Inflammatory macrophage treated with lipopolysaccharide for 1 hour (primary cell): ENCODE measurements at places on chromosomes 12 and 14.

DNA sequence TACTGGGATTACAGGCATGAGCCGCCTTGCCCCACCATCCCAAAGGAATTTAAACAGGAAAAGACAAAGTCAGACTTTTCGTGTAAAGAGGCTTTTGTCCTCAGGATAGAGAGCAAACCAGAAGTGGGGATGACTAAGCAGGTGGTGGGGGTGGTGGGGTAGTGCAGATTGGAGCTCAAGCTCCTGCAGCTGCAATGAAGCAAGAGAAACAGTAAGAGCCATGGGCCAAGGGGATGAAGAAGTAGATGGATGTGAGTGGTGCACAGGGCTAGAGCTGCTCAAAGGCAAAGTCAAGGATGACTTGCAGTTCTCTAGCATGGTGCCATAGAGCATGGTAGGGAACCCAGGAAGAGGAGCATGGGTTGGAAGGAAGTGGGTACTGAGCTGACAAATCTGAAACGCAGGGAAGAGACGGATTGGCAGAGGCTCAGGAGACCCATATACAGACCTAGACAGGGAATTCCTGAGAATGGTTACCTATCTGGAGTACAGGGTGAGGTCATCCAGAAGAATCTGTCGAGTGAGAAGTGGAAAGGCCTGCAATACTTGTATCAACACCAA is 11.4 kb upstream of the RNF34 start:
- peak; percentile 21 for DNase-seq

- no peak for DNase-seq
Measured at GRCh38 chr12:101172316-101172715, 37.7 kb downstream of the SLC5A8 start.

DNA sequence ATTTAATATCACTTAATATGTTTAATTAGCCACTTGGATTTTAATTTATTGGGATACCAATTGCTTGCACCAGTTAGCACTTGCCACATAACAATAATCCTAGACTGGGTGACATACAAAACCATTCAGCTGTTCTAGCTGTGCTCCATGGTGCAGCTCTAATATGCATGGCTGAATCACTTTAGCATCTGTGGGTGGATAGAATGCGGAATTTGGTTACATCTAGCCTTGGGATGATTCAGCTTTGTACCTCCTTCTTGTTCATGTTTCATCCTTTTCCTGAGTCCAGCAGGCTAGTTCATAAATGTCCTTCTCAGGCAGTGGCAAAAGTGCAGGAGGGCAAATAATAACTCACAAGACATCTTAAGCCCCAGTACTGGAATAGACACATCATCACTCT is 1263.0 kb downstream of the LRFN5 start:
- DNase-seq = no peak

- DNase-seq = no peak
Measured at GRCh38 chr12:95385246-95386035, 88.5 kb upstream of the METAP2 start.

DNA sequence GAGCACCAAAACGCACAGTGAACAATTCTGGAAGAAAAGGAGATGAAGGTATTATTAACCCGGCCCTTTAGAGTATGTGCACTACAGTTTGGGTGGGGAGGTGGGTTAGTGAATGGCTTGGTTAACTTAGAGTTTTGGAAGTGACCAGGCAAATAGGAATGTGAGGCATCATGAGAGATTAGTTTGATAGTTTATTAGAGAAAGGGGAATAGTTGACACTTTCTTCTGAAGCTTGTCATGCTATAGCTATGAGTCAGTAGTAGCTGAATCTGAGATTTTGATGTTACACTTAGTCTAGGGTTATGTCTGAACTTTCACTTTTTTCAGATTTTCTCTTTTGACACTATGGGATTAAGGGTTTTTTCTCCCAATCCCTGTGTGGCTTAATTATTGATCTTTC is 567.2 kb downstream of the SNAPC1 start:
- no peak for DNase-seq
